ENCODE measurements at places on chromosomes 3 and 15.
A peak's percentile ranks its signal among the peaks of the same experiment; 100 is the strongest.

- no peak for DNase-seq
Measured at GRCh38 chr3:24533561-24534193, 39.0 kb upstream of the THRB start.

- no peak for DNase-seq
Measured at GRCh38 chr3:108293858-108294257, 2.5 kb upstream of the HHLA2 start.

GRCh38 chr3:123380261-123380660, 68.6 kb downstream of the ADCY5 start:
- DNase-seq, result no peak

- DNase-seq, result no peak
Measured at GRCh38 chr3:122916084-122916483, 111.5 kb downstream of the SEMA5B start.

GRCh38 chr15:54829821-54830220, 366.9 kb downstream of the RSL24D1 start:
- no peak for DNase-seq

DNA sequence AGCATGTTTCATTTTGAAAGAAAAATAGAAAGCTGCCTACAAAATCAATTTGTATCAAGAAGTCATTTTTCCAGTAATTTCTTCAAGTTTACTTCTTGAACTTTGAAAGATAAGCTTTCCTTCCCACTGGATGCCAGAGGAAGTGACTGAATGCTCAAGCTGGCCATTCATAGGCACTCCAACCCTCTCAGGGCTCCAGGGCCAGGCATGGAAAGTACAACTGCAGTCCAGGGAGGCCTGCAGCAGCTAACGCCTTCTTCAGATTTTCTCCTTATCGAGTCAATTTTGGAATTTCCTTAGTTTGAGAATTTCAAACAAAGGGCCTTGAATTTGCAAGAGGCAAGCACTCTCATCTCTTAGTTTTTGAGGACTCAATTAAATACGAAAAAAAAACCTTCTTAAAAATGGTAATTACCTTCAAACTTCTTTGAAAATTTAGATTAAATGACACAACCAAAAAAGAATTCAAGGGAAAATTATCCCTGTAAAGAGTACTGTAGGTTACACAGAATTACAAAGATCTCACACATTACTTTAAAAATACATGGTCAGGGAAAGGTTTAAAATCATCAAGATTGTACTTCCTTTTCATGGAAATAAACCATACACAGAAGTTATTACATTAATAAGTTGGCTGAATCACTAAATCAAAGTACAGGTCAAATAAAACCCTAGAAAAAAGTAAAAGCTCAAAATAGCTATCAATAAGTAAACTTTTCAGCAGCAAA, 2.5 kb downstream of the UBP1 start:
- no peak for DNase-seq

DNA sequence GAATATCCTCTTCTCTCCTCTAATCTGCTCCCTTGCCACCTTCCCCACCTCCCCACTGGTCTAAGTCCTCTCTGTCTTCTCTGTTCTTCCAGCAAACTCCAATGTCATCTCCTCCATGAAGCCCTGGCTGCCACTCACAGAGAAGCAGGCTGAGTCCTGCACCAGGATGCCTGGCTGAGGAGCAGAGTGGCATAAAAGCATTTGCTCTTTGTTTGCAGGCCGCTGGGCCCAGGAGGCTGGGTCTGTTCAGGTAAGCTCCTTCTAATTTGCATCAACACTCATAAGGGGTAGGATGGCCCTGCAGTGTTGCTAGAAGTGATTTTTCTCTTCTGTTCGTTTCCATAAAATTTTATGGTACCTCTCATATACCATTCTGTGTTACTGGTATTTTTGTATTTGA, 43.2 kb upstream of the KLHL25 start:
- no peak for DNase-seq

- DNase-seq, result no peak
Measured at GRCh38 chr15:55823191-55823670, 80.3 kb upstream of the PRTG start.

DNA sequence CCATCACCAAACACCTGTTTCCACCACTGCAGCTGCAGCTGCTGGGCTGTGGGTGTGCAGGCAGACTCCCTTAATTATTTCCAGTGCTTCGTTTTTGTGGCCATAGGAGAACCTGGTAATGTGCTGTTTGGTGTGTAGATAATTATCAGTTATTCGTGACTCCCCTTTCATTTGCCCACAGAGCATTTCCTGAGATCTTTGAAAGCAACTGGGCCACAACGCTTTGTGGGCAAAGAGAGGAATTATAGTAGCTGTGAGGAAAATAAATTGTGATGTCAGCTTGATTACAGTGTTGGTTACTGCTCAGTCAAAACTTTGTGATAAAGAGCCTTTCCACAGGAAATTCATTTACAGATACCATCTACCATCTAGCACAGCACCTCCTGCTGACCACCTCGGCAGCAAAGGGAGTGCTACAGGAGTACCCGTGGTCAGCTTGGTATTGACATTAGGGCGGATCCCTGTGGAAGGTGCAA, 193.3 kb upstream of the SLCO3A1 start:
- peak; percentile 69 for DNase-seq

DNA sequence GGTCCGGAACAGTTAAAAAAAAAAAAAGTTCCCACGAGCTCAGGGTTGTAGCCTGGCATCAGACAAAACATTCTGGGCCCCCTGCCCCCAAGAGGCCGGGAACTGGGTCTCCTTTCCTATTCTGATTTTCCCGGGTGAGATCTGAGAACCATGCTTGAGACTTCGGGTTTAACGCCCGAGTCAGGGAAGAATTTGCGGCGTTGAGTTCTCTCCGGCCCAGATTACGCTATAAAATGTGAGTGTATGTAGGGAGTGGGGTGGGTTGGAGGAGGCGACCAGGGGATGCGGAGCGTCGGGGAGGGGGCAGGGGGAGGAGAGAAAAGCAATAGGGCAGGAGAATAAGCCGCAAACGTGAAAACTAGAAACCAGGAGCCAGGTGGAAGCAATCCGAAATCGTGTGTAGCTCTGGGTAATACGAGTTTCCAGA, 2.7 kb downstream of the ZIC1 start:
- DNase-seq, result no peak

DNA sequence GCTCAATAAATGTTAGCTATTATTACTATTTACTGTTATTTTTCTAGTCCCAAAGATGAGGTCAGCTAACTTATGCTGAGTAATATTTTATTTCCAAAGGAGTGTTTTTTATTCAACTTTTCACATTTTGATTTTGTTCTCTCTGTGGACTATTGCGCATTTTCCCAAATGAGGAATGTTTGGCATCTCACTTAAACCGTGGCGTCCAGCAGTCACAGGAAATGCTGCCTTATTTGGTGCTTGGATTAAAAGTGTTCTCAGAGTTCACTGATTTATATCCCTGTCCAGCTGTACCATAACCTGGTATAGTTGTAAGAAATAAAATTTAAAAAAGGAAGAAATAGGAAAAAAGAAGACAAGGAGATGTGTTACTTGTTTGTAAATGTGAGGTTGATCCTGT, 166.8 kb downstream of the THSD4 start:
- DNase-seq, result no peak

- DNase-seq, result no peak
Measured at GRCh38 chr3:12818773-12819172, 22.3 kb downstream of the CAND2 start.

DNA sequence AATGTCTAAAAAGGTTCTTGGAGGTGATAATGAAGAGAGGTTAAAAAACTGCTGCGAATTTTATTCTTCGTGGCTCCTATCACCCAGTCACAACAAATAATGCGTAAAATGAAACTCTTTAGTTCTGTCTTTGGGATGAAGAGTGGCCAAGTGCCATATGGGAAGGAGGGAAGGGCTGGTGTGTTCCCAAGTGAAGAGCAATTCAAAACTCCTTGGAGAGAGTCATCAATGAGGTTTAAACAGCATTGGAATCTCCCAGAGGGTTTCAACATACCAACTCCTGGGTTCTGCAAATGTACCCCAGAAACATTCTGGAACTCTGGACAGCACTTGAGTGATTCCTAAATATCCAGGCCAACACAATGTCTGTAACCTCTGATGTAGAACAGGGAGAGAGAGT, 45.3 kb downstream of the SLCO3A1 start:
- DNase-seq, result no peak
